ENCODE measurements at places on chromosomes 12 and 14.

- DNase-seq, result no peak
Observed at GRCh38 chr12:129841251-129841650, 62.6 kb downstream of the TMEM132D start.

- no peak for DNase-seq
Observed at GRCh38 chr12:45720069-45720468, 9.4 kb upstream of the ARID2 start.

GRCh38 chr12:92132288-92132687, 13.4 kb downstream of the BTG1 start:
- no peak for DNase-seq

- no peak for DNase-seq
Observed at GRCh38 chr12:104535369-104535768, 78.6 kb downstream of the CHST11 start.

GRCh38 chr14:72479461-72479931, 414.4 kb downstream of the DPF3 start:
- DNase-seq, result no peak

- DNase-seq, result no peak
Observed at GRCh38 chr14:21057803-21058675, at the start of gene RNASE8. RNASE8 (plus strand) TSS chr14:21057822; CDS start chr14:21057893, 71 bp downstream.

DNA sequence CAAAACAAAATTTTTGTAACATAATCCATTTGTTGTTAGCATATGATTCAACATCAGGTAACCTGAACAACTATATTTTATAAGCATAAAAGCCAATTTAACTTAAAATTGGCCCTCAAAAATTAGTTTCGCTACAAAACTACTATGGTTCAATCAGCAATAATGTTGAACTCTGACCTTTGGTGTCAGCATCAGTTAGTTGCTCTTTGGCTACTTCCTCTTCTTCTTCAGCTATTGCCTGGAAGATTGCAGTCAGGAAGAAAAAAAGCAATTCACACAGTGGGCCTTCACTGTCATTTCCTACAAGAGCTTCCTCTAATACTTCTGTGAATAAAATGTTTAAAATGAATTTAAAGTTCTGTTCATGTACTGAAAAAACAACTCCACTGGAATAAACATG, 78.2 kb upstream of the CFL2 start:
- DNase-seq, result no peak

GRCh38 chr12:32039917-32040575, 66.6 kb upstream of the BICD1 start:
- no peak for DNase-seq

- DNase-seq, result no peak
Observed at GRCh38 chr14:78512021-78512420, 341.8 kb downstream of the NRXN3 start.

All from stimulated activated CD4-positive, alpha-beta T cell treated with anti-CD3 and anti-CD28 coated beads, Interleukin-2, amount 100 ng/mL, for 24 hours (primary cell).